Stimulated activated CD4-positive, alpha-beta T cell treated with anti-CD3 and anti-CD28 coated beads, Interleukin-2, amount 100 ng/mL, for 48 hours (primary cell): ENCODE measurements at places on chromosomes 11 and 22.

GRCh38 chr11:64743591-64744543, at the start of gene RASGRP2:
Gene RASGRP2 (minus strand): TSS chr11:64744142. CDS start chr11:64742866, 1,276 bp downstream.
- DNase-seq = peak; percentile 81

GRCh38 chr11:62905296-62905695, 15.9 kb downstream of the CHRM1 start:
- DNase-seq = no peak

- DNase-seq = no peak
Measured at GRCh38 chr11:5280582-5281102, 10.9 kb upstream of the HBE1 start.

DNA sequence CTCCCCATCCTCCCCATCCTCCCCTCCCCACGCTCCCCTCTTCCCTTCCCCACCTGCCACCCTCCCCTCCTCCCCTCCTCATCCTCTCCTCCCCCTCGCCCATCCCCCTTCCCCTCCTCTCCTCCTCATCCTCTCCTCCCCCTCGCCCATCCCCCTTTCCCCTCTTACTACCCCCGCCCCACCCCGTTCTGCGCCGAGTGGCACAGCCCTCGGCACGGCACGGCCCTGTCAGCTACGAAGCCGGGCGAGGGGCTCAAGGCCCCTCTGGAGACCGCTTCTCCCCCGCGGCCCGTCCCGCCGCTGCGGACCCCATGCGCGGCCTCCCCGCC, 449.9 kb downstream of the OPCML start:
- no peak for DNase-seq

- DNase-seq = no peak
Measured at GRCh38 chr22:30413745-30414524, 11.6 kb upstream of the MTFP1 start.

- no peak for DNase-seq
Measured at GRCh38 chr11:833114-833791, 501 bp downstream of the CD151 start.
